Ovary (tissue), 10 donors: ENCODE measurements at places on chromosomes 1 and 21. TPM values are rescaled to one million over a fixed set of nuclear protein-coding genes. Genes with fewer than 3 reads are reported as not detected.

GRCh38 chr1:84693005-84693404 lies 2.7 kb upstream of the SSX2IP start:
- DNase-seq: no peak
- H3K27me3 ChIP-seq: no peaks in the 10 kb centered on the region
- no peaks in the 10 kb centered on the region for H3K36me3 ChIP-seq
- H3K4me1 ChIP-seq: peaks cover 1% of the 10 kb centered on the region
- H3K4me3 ChIP-seq: no peak overlapping the region
- H3K27ac ChIP-seq: no peak overlapping the region

Gene KIF2C
- 0.90 TPM for total RNA-seq

Gene VWA5B1
- not detected for total RNA-seq

- no peak for DNase-seq
- no peak overlapping the region for H3K27ac ChIP-seq
- no peaks in the 10 kb centered on the region for H3K4me1 ChIP-seq
- H3K27me3 ChIP-seq: no peaks in the 10 kb centered on the region
Observed at GRCh38 chr1:209434066-209434465, 149.4 kb upstream of the CAMK1G start.

Gene USH2A
- total RNA-seq: not detected

Gene OLIG2
- total RNA-seq: not detected

Gene SH2D2A
- total RNA-seq: 0.77 TPM

GRCh38 chr1:182139496-182139895 lies 78.0 kb upstream of the ZNF648 start:
- H3K27ac ChIP-seq: no peak overlapping the region
- H3K27me3 ChIP-seq: no peaks in the 10 kb centered on the region
- H3K36me3 ChIP-seq: no peaks in the 10 kb centered on the region
- DNase-seq: no peak
- no peak overlapping the region for H3K4me3 ChIP-seq

- no peak overlapping the region for H3K27ac ChIP-seq
- DNase-seq: no peak
- H3K4me3 ChIP-seq: no peak overlapping the region
- H3K36me3 ChIP-seq: no peaks in the 10 kb centered on the region
- no peaks in the 10 kb centered on the region for H3K27me3 ChIP-seq
Observed at GRCh38 chr1:115911294-115911693, 65.0 kb upstream of the SLC22A15 start.

DNA sequence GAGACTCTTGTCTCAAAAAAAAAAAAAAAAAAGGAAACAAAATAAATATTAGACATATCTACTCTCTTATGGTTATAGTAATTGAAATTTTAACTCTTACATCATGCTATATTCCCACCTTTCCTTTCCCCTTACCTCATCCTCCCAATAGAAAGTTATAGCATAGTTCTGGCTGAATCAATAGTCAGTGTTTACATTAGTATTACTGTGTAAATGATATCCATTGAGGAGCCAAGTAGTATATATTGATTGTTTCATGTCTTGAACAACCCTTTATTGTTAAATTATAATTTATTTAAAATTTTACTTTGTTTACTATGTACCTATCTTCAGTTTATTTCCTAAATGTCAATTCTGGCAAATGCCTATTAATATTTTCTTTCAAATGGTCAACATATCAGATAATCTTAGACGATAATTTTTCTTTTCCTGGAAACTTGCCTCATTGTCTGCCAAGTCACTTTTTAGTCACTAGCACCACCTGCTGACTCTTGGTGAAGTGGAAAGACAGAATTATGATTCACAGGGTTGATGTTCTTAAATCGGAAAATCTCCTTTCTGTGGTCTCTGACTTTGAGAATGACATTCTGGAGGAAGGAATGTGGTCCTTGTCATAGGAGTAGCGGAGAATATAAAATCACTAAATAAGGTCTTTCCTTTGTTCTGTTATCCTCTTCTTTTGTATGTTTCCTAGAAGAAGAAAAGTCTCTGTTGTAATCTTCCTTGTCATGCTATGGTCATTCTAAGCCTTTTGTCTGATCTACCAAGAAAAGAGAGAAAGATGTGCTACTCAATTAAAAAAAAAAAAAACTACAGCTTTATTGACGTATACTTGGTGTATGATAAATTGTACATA lies 8.6 kb downstream of the HJV start:
- no peaks in the 10 kb centered on the region for H3K27me3 ChIP-seq
- H3K4me3 ChIP-seq: no peak overlapping the region
- H3K4me1 ChIP-seq: peaks cover 4% of the 10 kb centered on the region
- DNase-seq: no peak
- H3K36me3 ChIP-seq: no peaks in the 10 kb centered on the region

- no peak overlapping the region for H3K4me3 ChIP-seq
- no peaks in the 10 kb centered on the region for H3K36me3 ChIP-seq
- DNase-seq: no peak
- no peaks in the 10 kb centered on the region for H3K4me1 ChIP-seq
Observed at GRCh38 chr1:26287033-26287711, 7.3 kb downstream of the SH3BGRL3 start.

- H3K4me3 ChIP-seq: no peak overlapping the region
- no peak overlapping the region for H3K27ac ChIP-seq
- peak; percentile 10 for DNase-seq
- no peaks in the 10 kb centered on the region for H3K4me1 ChIP-seq
- H3K36me3 ChIP-seq: no peaks in the 10 kb centered on the region
Observed at GRCh38 chr21:46120301-46121285, 22.7 kb downstream of the COL6A2 start.

DNA sequence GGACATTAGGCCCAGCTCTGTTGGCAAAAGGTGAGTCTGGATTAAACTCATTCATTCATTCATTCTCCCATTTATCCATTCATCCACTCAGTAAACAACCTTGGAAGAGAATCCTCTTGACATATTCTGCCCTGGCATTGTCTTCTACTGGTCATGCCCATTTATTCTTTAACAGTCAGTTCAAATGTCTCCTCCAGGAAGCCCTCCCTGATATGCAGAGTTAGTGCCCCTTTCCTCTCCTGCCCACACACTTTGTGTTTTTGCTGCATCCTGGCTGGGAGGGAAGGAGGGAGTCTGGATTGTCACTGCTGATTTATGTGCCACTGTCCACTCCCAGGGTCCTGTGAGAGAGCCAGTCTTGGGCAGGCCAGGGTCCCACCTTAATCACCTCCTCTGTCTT lies 600.3 kb downstream of the MATN1 start:
- H3K4me3 ChIP-seq: no peak overlapping the region
- no peak for DNase-seq
- no peak overlapping the region for H3K27ac ChIP-seq
- no peaks in the 10 kb centered on the region for H3K36me3 ChIP-seq

GRCh38 chr1:107225706-107226105 lies 84.9 kb downstream of the NTNG1 start:
- no peak overlapping the region for H3K4me3 ChIP-seq
- H3K4me1 ChIP-seq: no peaks in the 10 kb centered on the region
- H3K27ac ChIP-seq: no peak overlapping the region
- DNase-seq: no peak
- no peaks in the 10 kb centered on the region for H3K36me3 ChIP-seq

DNA sequence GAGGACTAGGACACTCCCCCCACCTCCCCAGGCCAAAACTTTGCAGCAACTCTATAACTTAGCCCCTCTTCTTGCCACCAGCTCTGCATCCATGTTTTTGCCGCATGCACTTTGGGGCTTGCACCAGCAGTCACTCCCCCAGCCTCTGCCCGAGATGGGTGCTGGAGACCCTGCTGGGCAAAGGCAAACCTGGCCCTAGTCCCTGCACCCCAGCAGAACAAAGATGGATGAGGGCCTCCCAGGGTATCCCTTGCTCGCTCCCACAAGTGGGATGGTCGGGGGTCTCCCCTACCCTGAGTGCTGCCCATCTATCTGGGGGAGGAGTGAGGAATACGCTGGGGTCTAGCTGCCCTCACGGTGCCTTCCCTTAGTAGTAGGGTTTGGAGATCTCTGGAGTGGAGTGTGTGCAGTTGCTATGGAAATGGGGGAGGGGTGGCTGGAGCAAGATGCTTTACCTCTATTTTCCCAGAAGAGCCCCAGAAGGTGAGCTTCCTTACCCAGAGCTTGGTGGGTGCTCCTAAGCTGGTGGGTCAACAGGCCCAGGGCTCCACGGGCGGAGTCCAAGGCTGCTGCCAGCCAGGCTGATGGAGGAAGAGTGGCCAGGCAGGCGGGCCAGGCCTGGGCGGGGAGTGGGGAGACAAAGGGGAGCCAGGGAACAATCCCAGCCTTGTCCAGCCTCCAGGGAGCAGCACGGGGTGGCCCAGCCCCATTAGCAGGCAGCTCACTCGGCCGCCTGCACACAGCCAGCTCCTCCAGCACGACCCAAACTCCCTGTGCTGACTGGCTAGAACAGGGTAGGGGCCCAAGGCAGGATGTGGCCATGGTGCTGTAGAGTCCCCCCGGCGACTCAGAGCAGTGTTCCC lies at the start of gene PAQR6:
PAQR6 (minus strand) TSS at position 597 of the 863 bp plus-strand sequence. CDS start 1,325 bp downstream, outside the sequence.
- H3K4me3 ChIP-seq: no peak within 1 kb of the TSS
- no peaks in the 10 kb centered on the region for H3K27me3 ChIP-seq
- no peak within 1 kb of the TSS for H3K27ac ChIP-seq
- no peaks in the 10 kb centered on the region for H3K36me3 ChIP-seq

Gene MIGA1
- 11.3 TPM for total RNA-seq

DNA sequence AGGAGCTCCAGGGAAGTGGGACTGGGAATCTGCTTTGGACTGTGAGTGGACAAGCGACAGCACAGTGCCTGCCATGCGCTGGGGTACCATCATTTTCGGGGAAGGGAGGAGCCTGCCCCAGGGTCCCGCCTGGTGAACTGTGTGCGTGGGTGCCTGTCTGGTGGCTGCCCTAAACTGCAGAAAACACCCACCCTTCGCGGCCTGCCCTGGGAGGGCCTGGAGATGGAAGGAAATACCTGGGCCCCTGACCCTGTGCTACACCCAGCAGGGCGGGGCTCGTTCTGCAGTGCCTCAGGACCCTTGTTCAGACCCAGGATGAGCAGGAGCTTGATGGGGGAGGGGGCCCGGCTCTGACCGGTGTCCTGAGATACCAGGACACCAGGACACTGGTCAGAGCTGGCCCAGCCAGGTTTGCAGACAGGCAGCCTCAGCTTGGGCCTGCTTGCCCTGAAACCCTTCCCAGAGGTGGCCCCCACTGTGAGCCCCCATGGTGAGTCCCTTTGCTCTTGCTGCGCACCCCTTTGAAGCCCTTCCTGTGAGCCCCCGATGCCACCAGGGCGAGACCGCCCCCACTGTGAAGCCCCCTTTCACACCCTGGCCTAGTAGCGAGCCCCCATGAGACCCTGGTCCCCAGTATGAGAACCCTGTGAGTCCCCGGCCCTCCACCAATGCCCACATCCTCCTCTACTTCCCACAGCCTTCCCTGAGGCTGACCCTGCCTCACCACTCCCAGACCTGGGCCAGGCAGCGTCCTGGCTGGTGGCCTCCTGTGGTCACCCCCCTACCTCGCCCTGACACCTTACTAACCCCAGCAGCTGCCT lies 2.6 kb downstream of the GJC2 start:
- H3K36me3 ChIP-seq: no peaks in the 10 kb centered on the region
- H3K27me3 ChIP-seq: no peaks in the 10 kb centered on the region
- peaks cover 25% of the 10 kb centered on the region for H3K4me1 ChIP-seq
- peak; percentile 38 for DNase-seq

Gene OR10J1
- not detected for total RNA-seq

GRCh38 chr1:2566101-2567045 lies 10.2 kb downstream of the TNFRSF14 start:
- no peak overlapping the region for H3K4me3 ChIP-seq
- H3K36me3 ChIP-seq: no peaks in the 10 kb centered on the region
- peak; percentile 37 for DNase-seq
- no peaks in the 10 kb centered on the region for H3K4me1 ChIP-seq
- H3K27ac ChIP-seq: no peak overlapping the region

DNA sequence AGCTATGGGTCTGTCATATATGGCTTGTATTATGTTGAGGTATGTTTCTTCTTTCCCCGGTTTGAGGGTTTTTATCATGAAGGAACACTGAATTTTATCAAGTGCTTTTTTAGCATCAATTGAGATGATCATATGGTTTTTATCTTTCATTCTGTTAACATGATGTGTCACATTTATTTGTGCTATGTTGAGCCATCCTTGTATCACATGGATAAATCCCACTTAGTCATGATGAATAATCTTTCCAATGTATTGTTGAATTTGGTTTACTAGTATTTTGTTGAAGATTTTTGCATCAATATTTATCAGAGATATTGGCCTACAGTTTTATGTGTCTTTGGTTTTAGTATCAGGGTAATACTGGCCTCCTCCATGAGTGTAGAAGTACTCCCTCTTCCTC lies 61.7 kb downstream of the GPR137B start:
- H3K36me3 ChIP-seq: no peaks in the 10 kb centered on the region
- H3K4me3 ChIP-seq: no peak overlapping the region
- no peaks in the 10 kb centered on the region for H3K4me1 ChIP-seq
- H3K27me3 ChIP-seq: no peaks in the 10 kb centered on the region
- DNase-seq: no peak

GRCh38 chr1:183178545-183178944 lies 7.5 kb upstream of the LAMC2 start:
- no peaks in the 10 kb centered on the region for H3K27me3 ChIP-seq
- no peak overlapping the region for H3K4me3 ChIP-seq
- peaks cover 3% of the 10 kb centered on the region for H3K4me1 ChIP-seq

DNA sequence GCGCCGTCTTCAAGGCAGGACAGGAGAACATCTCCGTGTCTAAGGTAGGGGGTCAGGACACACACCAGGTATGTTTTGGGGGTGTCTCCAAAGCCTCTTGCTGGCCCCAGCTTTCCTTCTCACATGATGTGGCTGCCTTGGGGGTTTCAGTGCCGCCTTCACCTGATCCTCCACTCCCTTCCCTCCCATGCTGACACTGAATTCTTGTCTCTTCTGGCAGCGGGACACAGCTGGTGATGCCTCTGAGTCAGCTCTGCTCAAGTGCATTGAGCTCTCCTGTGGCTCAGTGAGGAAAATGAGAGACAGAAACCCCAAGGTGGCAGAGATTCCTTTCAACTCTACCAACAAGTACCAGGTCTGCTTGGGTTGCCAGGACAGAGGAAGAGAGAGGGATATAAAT lies 13.5 kb downstream of the ATP1A2 start:
- H3K36me3 ChIP-seq: no peaks in the 10 kb centered on the region
- no peak for DNase-seq
- no peaks in the 10 kb centered on the region for H3K4me1 ChIP-seq
- no peak overlapping the region for H3K4me3 ChIP-seq

GRCh38 chr1:36351227-36351977 lies 28.0 kb upstream of the EVA1B start:
- H3K4me3 ChIP-seq: no peak overlapping the region
- H3K27me3 ChIP-seq: no peaks in the 10 kb centered on the region
- H3K27ac ChIP-seq: peak overlapping the region; percentile 18

DNA sequence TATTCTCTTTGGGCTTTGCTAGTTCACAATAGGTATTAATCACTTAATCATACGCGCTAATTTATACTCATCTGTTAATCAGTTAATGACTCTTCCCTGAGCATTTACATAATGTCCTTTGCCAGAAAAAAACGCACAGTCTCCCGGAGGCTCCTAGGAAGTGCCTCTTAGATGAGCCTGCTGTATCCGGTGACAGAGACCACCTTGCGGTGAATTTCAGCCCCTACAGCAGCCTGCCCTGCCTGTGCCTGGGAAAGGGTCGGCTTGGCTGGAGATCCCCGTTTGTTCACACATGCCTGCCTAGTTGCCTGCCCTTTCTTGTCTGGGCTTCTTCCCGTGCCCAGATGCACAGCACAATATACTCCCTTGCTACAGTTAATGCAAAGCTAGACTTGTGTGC lies 152.9 kb downstream of the ZBTB18 start:
- H3K27me3 ChIP-seq: no peaks in the 10 kb centered on the region
- H3K27ac ChIP-seq: no peak overlapping the region
- H3K4me3 ChIP-seq: no peak overlapping the region
- H3K4me1 ChIP-seq: no peaks in the 10 kb centered on the region
- DNase-seq: no peak

GRCh38 chr1:25572708-25573590 lies 29.5 kb downstream of the LDLRAP1 start:
- no peak overlapping the region for H3K27ac ChIP-seq
- no peak for DNase-seq
- H3K4me3 ChIP-seq: no peak overlapping the region
- H3K27me3 ChIP-seq: no peaks in the 10 kb centered on the region
- H3K36me3 ChIP-seq: no peaks in the 10 kb centered on the region
- H3K4me1 ChIP-seq: peaks cover 2% of the 10 kb centered on the region
